AML-193 (cell line): ENCODE measurements at places on chromosomes 11 and 22.

GRCh38 chr11:120931057-120931779 is 92.7 kb upstream of the TBCEL start:
- no peak for DNase-seq

DNA sequence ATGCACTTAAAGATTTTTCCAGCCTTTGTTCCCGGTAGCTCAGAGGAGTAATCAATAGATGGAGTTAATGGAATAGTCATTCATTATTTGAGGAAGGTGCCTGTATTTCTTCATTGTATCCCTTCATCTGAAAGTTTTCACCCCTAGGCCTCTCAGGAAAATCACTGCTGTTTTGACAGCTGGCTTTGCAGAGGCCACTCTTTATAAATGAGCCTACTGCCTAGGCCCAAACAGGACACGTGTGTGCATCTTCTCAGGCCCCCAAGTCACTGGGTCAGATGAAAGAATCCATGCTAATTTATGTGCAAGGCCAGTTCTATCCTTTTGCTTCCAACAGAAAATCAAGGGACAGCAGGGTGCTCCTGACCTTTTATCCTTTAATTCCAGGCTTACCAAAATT is 76.8 kb downstream of the MPPED2 start:
- no peak for DNase-seq

DNA sequence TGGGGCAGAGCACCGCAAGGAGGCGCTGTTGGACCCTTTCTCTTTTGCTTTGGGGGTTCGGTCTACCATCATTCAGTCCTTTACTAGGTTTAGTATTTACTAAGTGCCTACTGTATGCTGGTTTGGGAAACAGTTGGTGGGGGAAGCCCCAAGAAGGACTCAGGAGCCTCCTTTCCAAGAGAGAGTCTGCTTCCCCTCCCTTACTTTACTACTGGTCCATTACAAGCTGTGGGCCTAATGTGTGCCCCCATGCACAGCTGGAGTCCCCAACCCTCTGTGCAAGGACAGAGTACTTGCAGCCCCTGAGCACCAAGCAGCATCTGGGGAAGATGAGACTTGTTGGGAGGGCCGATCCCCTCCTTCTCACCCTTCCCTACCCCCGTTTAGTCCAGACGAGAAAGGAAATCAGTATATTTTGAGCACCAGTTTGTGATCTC is 876 bp upstream of the UBE2L6 start:
- DNase-seq = peak; percentile 64

- DNase-seq = no peak
These were observed 7.0 kb upstream of the MALAT1 start for GRCh38 chr11:65491614-65492386.

DNA sequence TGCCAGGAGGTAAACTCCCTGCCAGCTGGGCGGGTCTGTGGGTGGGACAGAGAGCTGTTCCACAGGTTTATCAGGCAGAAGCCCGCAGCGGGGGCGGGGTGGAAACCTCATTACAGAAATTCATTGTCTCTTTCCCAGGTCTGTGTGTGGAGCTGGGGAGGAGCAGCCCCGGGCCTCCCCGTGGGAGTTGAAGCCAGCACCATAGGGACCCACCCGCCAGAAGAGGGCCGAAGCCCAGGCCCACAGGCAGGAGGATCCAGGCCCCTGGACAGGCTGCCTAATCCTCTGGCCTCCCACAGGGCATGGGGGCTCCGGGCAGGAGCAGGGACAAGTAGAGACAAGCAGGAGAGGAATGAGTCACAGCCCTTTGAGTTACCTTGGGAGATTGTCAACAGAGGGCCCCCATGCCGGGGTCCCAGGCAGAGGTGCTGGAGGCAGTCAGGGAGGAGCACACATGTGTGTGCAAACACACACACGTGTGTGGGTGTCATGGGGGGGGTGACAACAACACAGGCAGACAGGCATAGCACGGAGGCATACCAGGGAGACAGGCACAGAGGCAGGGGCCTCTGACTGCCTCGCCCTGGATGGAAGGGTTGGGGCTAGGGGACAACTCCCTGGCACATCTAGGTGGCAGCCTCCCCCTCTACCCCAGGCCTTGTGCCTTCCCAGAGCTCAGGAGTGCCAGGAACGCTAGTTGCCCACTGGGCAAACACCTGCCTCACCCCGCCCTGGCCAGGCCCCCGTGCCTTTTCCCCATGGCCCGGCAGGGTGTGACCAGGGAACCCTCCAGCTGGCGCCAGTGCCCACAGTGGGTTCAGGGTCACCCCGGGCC is 1.4 kb downstream of the CDC42BPG start:
- no peak for DNase-seq

GRCh38 chr22:48666620-48667019 is 1161.1 kb downstream of the BRD1 start:
- no peak for DNase-seq

DNA sequence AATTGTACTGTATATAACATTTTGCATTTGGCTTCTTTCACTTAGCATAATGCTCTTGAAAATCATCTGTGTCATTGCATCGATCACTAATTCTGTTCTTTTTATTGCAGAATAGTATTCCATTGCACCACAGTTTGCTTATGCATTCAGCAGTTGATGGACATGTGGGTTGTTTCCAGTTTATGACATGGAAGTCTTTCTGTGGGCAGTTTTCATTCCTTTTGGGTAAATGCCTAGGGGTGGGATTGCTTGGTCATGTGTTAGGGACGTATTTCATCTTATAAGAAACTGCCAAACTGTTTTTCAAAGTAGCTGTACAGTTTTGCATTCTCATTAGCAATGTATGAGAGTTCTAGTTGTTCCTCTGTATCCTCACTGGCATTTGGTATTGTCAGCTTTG is 127.0 kb downstream of the HIPK3 start:
- DNase-seq = no peak

DNA sequence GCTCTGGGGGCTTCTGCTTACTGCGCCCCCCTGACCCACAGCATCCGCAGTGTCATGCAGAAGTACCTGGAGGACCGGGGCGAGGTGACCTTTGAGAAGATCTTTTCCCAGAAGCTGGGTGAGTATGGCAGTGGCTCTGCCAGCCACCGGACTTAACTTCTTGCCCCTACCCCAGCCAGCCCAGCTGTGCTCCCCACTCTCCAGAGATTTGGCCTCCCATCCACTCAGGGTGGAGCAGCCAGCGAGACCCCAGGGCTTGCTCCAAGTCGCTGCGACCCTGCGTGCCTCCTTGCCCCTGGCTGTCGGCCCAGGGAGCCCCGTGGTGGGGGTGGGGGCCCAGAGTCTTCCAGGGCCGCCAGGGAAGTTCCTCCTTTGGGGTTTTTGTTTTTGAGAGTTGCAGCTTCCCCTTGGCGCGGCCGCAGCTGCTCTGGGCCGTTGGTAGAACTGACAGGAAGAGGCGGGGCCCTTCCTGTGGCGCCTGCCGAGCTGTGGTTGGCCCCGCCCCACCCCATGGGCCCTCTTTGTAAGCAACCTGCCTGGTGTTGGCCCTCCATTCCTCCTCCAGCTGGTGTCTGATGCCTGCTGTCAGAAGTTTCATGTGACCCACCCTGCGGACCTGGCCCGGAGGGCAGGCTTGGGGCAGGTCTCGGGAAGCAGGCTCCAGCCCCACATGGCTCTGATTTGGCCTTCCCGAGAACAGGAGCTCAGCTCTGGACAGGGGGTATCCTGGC is 11.1 kb downstream of the GRK2 start:
- DNase-seq = peak; percentile 96

DNA sequence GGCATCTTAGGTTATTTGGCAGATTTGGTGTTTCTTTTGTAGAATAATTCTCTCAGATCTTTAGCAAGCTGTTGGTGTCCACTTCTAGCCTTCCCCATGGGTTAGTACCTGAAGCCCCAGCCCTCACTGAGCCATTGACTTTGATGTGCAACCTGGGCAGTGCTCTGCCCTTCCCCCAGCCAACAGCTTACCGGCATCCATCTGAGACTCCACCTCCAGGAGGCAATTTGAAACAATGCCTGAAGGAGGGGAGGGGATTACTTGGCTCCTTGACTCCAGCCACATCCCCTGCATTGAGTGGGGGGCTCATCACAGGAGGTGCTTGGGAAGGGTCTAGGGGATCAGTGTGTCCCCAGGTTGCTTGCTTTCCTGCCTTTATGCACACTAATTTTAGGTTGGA is 114.8 kb downstream of the TRIM29 start:
- DNase-seq = no peak

- no peak for DNase-seq
These were observed 28.3 kb upstream of the CCDC134 start for GRCh38 chr22:41772198-41772597.

- no peak for DNase-seq
These were observed 632.6 kb upstream of the KIRREL3 start for GRCh38 chr11:127632976-127633680.

- no peak for DNase-seq
These were observed 49.7 kb downstream of the LINC01488 start for GRCh38 chr11:69531071-69531716.

DNA sequence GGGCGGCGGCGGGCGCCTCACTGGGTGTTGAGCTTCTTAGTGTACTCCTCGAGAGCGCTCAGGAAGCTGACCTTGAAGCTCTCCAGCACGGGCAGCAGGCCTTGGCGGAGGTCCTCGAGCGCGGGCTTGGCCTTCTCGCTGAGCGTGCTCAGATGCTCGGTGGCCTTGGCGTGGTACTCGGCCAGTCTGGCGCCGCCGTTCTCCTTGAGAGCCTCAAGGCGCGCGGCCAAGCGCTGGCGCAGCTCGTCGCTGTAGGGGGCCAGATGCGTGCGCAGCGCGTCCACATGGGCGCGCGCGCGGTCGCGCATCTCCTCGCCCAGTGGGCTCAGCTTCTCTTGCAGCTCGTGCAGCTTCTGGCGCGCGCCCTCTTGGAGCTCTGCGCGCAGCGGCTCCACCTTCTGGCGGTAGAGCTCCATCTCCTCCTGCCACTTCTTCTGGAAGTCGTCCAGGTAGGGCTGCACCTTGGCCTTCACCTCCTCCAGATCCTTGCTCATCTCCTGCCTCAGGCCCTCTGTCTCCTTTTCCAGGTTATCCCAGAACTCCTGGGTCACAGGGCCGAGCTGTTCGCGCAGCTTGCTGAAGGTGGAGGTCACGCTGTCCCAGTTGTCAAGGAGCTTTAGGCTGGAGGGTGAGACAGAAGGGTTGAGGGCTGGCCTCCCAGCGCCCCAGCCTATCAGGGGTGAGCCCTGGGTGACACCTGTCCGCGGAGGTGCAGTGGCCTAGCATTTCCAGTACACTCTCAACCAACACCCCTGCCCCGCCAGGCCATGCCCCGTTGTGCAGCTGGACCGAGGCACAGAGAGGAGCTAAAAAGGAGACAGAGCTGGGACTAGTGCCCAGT is 1.4 kb downstream of the APOA1 start:
- DNase-seq = peak; percentile 85

- DNase-seq = peak; percentile 42
These were observed 79.5 kb downstream of the GAB2 start for GRCh38 chr11:78338138-78338537.
